ENCODE measurements at places on chromosomes 13 and 19.
A peak's percentile ranks its signal among the peaks of the same experiment; 100 is the strongest.

GRCh38 chr19:38024992-38025908 lies 118.2 kb downstream of the SIPA1L3 start:
- no peak for DNase-seq

DNA sequence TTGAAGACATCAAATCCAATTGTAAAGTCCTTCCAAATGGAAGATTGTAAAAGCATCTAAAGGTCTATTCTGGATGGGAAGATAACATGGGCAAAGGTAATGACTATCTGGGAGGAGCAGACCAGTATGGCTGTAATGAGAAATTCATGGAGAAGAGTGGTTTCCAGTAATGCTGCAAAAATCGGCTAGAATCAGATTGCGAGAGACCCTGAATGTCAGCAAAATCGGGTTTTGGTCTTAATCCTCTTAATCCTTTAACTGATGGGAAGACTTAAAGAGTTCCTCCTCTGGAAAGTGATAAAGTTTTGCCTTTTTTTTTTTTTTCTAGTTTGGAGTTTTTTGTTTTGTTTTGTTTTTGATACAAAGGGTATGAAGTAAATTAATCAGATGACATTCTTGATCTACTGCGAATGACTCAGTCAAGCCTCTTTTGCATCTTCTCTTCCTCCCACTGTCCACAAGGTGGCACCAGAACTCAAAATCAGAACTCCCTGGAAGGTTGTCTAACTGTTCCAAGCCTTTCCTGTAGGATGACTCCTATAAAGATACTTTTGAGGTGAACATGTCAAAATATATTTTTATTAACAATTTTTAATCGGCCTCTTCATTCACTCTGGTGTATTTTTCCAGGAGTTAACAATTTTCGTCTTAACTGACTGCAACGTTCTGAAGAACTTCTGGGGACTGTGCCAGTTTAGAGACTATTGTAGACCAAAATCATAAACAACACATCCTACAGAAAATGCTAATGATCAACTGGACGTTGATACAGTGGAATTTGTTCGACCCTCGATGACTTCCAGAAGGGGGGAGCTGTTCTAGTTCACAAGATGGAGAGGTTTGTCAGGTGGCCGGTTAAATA lies 213.3 kb upstream of the MIR17HG start:
- peak; percentile 12 for DNase-seq

- DNase-seq = no peak
Measured at GRCh38 chr19:33831825-33832224, 35.2 kb downstream of the KCTD15 start.

- no peak for DNase-seq
Measured at GRCh38 chr13:24684600-24684998, 4.4 kb downstream of the ATP12A start.

GRCh38 chr19:7292352-7292949 lies 1.8 kb downstream of the INSR start:
- DNase-seq = no peak

- peak; percentile 9 for DNase-seq
Measured at GRCh38 chr13:81017513-81018152, 676.7 kb upstream of the SPRY2 start.

DNA sequence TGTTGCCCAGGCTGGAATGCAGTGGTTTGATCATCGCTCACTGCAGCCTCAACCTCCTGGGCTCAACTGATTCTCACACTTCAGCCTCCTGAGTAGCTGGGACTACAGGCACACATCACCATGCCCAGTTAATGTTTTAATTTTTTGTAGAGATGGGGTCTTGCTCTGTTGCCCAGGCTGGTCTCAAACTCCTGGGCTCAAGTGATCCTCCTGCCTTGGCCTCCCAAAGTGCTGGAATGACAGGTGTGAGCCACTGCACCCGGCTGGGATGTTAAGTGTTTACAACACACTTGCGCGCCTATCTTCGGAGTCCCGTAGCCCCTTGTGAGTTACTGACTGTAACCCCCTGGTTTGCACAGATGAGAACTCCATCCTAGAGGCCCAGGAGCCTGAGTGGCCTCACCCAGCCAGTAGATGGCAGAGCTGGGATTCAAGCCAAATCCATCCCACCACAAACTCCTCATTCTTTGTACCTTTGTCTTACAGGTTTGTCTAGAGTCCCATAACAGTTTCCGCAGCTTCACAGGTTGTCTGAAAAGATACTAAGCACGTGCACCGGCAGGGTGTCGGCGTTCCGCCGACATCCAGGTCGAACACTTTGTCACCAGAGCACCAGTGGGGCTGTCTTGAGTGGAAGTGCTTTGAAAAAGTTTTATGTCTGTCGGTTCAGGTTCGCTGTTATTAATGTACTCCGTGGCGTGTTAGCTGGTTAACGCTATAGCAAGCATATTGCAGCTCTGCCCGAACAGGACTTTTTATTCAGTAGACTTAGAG lies 14.7 kb downstream of the MAG start:
- DNase-seq = no peak

- no peak for DNase-seq
Measured at GRCh38 chr13:84867246-84867645, 932.0 kb downstream of the SLITRK6 start.

- DNase-seq = no peak
Measured at GRCh38 chr13:74869846-74870245, 612.1 kb downstream of the TBC1D4 start.

- no peak for DNase-seq
Measured at GRCh38 chr13:24217601-24218281, 57.2 kb downstream of the SPATA13 start.

- DNase-seq = no peak
Measured at GRCh38 chr13:23949200-23949599, 51.9 kb upstream of the C1QTNF9B start.

DNA sequence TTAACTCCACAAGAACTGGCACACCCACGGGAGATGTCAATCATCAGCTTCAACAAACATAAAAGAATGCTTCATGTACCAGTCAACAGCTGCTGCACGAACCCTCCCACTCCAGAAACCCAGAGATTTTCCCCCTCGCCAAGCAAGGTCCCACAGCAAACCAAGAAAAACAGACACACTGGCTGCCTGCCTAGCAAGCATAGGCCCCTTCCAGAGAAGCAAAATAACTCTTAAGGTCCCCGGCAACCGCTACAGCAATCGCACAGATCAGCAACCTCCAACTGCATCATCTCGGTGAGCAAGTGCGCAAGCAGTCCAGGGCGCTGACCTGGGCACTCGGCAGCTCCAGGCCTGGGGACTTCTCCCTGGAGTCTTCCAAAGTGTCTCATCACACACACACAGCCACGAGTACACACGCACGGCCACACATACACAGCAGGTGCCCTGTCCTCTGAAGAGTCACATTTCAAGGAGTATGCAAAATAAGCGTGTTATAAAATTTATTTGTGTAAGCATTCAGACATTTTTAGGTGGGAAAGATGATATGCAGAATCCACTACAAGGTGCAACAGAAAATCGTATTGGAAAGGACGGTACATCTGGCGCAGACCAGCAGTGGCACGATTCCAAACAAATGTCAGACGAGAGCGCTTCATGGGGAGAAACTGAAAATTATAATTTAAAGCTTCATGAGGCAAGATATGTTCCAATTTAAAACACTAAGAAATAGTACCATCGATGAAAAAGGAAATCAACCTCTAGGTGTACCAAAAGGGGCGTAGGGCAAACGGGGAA lies 125.0 kb downstream of the STK24 start:
- DNase-seq = no peak

GRCh38 chr13:91304741-91305140 lies 42.7 kb upstream of the MIR17HG start:
- no peak for DNase-seq

DNA sequence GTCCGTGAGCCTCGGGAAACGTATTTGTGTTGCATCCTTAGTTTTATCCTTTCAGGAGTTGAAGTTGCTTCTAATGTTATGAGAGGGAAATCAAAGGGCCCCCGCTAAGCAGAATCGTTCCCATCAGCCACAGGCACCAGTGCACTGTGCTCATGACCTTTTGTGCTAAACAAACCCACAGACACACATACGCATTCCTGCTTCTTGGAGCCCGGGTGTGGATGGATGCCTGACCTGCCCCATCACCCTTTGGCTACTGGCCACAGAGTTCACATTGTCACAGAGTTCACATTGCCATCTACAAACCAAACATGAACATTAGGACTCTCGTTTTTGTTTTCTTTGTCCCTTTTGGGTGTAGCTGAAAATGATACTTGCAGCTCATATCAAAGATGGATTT lies 47.2 kb downstream of the CHST8 start:
- DNase-seq = no peak

- no peak for DNase-seq
Measured at GRCh38 chr13:46577696-46578589, 25.0 kb downstream of the LRCH1 start.

- DNase-seq = peak; percentile 77
Measured at GRCh38 chr19:53906211-53907192, 2.6 kb upstream of the CACNG7 start.

GRCh38 chr13:50461189-50461588 lies 382.3 kb downstream of the DLEU7 start:
- no peak for DNase-seq

- no peak for DNase-seq
Measured at GRCh38 chr13:45899406-45899805, 47.9 kb upstream of the SIAH3 start.

DNA sequence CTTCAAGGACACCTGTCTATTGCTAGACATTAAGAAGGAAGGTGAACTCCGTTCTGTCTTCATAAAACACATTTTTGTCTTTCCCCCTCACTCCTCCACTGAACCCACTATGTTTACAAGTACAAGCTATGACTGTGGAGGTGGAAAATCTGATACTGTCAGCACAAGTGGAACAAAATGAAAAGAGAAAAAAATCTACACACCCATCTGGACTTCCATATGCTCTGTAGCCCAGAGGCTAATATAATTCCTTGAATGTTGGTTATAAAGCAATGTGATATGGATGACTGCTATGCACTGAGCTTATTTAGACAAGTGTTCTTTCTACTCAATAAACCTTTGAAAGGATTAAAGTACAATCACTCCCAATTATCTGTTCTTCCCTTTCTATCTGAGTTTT lies 713.5 kb downstream of the DIAPH3 start:
- DNase-seq = no peak

DNA sequence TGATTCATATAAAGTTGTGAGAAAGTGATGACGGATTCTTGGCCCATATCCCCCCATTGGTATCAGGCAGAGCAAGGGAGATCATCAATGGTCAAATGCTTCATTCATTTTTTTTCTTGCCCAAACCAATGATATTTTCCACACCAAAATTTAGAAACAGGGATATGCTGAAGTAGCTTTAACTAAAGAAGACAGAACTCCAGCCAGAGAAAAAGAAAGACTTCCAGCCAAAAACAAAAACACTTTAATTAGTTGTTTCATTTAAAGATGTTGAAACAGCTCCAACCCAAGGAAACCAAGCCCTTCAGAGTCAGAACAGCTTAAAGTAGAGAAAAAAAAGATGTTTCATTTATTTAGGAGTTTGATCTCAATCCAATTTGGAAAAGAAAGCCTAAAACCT lies 358.9 kb upstream of the NBEA start:
- no peak for DNase-seq

DNA sequence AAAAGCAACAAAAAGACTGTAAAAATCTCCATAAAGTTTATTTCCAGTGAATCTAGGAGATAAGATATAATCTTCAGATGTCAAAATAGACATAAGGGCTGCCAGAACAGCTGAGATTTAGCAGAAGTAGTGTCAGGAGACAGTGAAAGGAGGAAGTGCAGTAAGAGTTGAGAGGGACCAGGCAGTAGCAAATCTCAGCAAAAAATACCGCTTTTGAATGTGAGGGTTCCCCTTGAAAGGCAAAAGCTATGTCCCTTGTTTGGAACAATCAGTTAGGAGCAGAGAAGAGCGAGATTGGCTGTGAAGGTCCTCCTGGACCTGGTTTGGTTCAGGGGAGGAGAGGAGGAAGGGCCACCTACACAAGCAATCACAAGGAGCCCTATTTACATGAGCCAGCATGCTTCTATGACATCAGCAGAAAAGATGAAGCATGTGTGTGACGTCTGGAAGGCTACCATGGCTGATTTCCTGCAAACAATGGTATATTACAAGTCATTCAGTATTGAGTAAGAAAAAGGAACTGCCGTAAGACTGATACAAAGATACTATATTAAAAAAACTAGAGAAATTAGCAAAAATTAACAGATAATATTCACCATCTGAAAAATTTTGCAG lies 98.9 kb upstream of the SIAH3 start:
- DNase-seq = no peak

GRCh38 chr13:50074843-50075242 lies 59.6 kb downstream of the KCNRG start:
- DNase-seq = no peak

- DNase-seq = no peak
Measured at GRCh38 chr19:48807590-48808308, 3.1 kb downstream of the BCAT2 start.

GRCh38 chr19:48390188-48391099 lies 907 bp downstream of the KDELR1 start:
- peak; percentile 78 for DNase-seq

- peak; percentile 77 for DNase-seq
Measured at GRCh38 chr13:95191821-95192563, 109.3 kb downstream of the ABCC4 start.

GRCh38 chr19:54502518-54503048 lies at the start of gene LAIR2:
TSS of gene LAIR2 (plus strand) at chr19:54502831. CDS start at chr19:54502919, 88 bp downstream.
- DNase-seq = no peak

- DNase-seq = no peak
Measured at GRCh38 chr13:74743992-74744391, 609.8 kb upstream of the KLF12 start.

DNA sequence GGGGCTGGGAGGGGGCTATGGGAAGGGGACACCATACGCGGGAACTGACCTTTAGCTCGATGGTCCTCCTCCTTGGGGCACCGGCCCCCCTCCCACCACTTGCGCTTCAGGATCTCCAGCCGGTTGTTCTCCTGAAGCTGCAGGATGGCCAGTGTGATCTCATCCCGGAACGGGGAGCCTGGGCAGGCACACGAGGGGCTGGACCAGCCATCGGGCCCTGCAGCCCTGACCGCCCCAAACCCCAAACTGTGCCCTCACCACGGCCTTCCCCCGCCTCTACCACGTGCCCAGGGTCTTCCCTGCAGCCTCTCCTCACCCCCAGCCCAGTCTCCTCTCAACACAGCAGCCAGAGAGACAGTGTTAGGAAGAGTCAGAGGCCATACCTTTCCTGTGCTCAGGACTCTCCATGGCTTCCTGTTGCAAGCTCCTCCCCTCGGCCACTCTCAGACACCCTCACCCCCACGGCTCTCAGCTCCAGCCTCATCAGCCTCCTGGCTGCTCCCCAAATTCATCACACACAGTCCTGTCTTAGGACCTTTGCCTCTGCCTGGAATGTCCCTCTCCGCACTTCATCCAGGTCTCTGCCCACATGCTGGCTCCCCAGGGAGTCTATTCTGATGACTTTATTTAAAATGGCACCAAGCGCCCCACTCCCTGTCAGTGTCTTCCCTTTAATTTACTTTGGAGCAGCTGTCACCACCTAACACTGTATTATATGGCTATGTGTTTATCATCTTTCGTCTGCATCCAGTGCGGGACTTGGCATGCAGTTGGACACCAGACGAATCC lies 9.7 kb upstream of the ATP1A3 start:
- no peak for DNase-seq

GRCh38 chr19:1449467-1450442 lies at the start of gene APC2:
TSS of gene APC2 (plus strand) at chr19:1450121. CDS start at chr19:1453002, 2,881 bp downstream.
- DNase-seq = peak; percentile 95

- peak; percentile 45 for DNase-seq
Measured at GRCh38 chr19:44822177-44822576, 13.3 kb downstream of the BCAM start.

- DNase-seq = no peak
Measured at GRCh38 chr19:5542665-5543064, 25.1 kb downstream of the TINCR start.
